NCI-H446 (cell line): ENCODE measurements at places on chromosomes 7 and 10.
A peak's percentile ranks its signal among the peaks of the same experiment; 100 is the strongest.

- no peak for DNase-seq
These were observed 24.8 kb upstream of the ZNF800 start for GRCh38 chr7:127417346-127417745.

DNA sequence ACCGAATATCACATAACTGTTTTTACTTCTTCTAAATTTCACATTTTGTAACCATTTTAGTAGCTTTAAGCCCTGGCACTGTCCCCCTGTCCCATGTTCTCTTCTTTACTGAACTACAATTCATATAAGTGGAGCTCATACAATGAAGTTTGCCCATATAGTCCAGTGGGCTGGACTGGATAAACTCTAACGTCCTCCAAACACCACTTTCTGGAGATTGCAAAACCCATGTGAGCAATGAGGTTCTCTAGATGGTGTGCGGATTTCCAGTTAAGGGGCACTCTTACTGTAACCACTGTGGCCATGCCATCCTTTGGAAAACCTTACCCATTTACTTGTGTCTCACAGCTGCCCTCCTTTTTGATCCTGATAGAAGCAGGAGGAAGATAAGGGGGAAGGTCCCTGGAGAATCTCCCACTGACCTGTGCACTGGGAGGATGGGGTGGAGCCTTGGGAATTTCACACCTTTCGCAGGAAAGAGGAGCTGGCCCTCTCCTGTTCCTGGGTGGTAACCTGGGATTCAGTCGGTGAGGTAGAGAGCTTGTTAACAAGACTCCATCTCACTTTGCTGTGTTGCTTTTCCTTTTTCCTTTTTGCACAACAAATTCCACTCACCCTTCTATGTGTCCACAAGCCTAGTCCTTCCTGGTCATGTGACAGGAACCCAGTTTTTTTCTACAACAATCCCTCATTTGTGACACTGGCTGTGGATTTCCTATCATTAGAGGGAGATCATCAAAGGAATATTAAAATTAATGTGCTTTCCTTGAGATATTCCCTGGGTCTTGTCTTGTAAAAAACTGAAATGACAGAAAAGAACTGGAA, 120.7 kb downstream of the ARID5B start:
- no peak for DNase-seq

DNA sequence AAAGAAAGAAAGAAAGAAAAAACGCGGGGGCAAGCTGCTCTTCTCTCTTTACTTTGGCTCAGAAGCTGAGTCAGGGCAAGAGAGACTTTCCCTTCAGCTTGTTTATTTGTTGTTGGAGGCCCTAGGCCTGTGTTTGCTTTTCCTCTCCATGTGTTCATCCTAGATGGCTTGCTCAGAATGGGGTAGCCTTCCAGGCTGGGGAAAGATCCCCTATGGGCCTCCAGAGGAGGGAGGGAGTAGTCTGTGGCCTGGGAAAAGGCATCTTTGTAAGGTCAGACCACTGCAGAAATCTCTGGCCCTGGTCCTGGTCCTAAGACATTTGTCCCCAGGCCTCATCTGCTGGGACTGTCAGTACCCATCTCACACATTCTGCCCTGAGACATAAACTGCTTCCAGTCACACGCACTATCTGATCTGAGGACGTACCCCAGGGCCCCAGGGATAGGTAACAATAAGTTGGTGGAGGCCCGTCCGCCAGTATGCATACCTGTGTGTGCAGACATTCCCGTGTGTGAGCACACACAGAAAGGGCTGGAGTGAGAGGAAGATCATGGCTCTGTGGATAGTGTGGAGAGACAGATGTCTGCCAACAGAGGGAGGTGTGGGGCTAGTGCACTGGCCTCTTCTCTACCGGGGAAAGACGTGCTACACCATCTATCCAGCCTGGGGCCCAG, 4.9 kb upstream of the SCD start:
- DNase-seq = peak; percentile 37

GRCh38 chr7:100543586-100543985, 4.6 kb downstream of the AGFG2 start:
- DNase-seq = no peak

GRCh38 chr10:22852712-22853353, 75.0 kb upstream of the ARMC3 start:
- DNase-seq = no peak

DNA sequence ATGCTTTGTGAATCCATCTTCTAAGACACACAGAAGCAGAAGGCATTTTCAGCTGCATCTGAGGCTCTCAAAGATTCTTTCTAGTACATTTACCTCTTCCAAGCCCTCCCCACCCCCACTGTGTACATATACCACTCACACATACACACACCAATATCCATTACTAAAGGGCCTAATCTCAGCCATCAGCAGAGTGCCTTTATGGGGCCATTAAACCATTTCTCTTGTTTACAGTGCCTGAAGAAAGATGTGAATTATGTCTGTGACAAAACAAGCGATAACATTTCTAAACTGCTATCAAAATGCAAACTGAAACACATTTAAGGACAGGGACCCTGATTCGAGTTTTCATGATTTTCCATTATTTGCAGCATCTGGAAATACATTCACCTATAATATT, 40.0 kb downstream of the ETV1 start:
- DNase-seq = no peak

DNA sequence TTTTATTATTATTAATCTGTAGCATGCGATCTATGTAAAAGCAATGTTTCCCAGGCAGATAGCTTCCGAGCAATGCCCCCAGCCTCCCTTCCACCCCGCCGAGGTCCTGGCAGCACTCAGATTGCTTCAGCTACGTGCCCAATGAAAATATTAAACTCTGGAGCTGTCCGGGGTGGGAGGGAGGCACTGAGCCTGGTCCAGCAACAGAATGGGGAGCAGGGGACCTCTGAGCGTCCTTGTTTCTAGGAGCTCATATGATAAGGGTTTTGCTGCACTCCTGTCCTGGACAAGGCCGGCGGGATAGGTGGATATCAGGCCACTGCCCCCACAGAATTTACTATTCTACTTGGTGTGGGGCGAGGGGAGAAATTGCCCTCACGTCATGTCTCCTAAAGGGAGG, 44.5 kb upstream of the CDK1 start:
- DNase-seq = no peak

DNA sequence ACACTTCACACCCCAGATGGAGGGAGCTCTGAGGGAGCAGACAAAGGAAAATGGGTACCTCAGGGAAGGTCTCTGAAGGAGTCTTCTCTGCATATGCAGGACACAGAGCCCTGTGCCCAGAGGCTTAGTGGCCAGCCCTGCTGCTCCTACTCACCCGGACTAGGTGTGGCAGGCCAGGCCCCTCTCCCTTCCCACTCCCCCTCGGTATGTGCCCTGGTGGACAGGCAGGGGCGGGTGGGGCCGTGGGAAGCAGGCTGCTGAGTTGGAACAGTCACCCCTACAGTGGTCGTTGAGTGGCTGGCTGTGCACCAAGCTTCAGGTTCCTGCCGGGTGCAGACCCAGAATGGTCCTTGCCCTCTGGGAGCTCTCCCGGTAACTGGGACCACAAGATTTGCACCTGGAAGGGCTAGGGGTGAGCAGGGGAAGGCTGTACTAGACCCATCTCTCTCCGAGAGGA, 68.6 kb downstream of the ZMIZ1 start:
- no peak for DNase-seq

DNA sequence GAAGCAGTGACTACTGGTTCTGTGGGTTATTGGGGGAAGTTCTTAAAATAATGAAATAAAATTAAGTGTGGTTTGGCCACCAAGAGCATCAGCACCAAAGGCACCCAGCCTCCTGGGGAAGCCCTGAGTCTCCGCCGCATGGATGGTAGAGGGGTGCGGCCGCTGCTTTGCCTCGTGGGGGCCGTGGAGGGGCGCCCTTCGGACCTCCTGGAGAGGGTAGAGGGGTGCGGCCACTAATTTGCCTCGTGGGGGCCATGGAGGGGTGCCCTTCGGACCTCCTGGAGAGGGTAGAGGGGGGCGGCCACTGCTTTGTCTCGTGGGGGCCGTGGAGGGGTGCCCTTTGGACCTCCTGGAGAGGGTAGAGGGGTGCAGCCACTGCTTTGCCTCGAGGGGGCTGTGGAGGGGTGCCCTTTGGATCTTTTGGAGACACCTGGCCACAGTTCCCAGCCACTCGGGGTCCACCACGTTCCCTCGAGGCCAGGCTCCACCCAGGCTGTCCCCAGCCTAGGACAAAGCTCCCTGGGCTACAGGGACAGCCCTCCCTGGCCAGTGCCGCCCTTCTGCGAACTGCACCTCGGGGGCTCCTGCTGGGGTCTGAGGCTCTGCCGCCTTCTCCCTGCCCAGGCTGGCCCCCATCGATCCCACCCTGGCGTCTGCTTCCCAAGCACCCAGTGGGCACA, 535.1 kb downstream of the PTPRN2 start:
- DNase-seq = no peak

DNA sequence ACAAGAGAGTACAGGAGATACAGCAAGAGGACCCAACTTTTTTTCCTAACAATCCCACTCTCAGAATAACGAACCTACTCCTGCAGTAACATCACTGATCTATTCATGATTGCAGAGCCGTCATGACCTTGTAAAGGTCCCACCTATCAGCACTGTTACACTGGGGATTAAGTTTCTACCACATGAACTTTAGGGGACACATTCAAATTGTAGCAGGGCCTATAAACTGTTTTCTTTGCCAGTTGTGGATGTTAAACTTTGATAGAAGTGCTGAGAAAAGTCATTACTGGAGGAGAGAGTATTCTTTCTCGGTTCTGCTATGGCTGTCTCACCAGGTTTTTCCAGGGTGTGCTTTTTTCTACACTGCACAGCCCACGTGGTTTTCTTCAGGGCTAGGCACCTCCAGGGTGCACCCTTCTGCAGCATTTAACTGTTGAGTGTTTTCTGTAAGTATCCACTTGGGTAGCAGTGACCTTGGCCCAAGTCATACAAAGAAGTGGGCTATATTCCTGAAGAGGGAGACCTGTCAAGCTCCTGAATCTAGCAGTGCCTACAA, 131.6 kb upstream of the AHR start:
- DNase-seq = no peak

DNA sequence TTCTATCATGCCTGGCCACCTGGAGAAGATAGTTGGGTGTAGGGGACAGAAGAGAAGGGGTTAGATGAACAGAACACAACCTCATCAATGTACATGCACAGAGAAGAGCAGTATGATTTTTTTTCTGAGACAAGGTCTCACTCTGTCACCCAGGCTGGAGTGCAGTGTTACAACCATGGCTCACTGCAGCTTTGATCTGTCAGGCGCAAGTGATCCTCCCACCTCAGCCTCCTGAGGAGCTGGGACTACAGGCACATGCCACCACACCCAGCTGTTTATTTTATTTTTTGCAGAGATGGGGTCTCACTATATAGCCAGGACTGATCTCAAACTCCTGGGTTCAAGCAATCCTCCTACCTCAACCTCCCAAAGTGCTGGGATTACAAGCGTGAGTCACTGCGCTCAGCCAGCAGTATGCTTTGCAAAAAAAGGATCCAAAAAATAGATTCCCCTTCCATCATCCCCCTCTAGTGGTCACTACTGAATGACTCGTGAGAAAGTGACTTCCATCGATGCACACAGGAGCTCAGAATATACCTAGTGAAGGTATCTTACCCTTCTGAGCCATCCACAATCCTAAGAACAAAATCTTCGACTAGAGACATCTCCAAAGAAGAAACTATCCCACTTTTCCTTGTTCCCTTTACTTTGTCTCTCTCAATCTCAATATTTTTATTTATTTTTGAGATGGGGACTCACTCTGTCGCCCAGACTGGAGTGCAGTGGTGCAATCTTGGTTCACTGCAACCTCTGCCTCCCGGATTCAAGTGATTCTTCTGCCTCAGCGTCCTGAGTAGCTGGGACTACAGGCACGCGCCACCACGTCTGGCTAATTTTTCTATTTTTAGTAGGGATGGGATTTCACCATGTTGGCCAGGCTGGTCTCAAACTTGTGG, 21.0 kb downstream of the ZCWPW1 start:
- peak; percentile 57 for DNase-seq

DNA sequence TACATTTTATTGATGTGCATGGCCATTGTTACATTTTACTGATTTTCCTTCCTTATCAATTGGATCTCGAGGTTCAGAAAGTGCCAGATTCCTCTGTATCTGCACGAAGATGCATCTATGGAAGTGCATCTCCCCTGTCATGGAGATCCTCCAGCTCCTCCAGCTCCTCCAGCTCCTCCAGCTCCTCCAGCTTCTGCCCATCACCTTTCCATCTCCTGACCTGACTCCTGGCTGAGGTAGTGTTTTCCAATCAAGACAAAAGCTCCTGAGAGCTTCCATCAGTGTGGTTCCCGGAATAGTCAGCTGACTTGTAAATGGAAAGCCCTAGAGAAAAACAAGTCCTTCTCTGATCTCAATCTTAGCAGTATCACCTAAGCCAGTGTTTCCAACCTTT, 90.8 kb upstream of the KLF6 start:
- DNase-seq = no peak

DNA sequence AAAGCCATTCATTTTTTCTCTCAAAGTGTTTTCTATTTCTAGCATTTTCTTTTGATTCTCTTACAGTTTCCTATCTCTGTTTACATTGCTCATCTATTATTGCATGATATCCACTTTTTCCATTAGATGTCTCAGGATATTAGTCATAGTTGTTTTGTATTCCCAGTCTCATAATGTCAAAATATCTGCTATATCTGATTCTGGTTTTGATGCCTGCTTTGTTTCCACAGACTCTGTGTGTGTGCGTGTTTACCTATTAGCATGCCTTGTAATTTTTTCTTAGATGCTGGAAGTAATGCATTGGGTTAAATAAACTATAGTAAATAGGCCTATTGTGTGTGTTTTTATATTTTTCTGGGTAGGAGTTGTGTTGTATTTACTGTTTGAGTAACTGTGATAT, 1126.3 kb downstream of the SORCS1 start:
- no peak for DNase-seq

- DNase-seq = peak; percentile 66
These were observed at the start of gene PLPP4 for GRCh38 chr10:120456626-120457430. Gene PLPP4 (plus strand): TSS chr10:120457227. CDS start chr10:120457306, 79 bp downstream.

- DNase-seq = no peak
These were observed 1.2 kb downstream of the MLXIPL start for GRCh38 chr7:73622909-73623797.

GRCh38 chr7:130010689-130011412, 40.3 kb downstream of the ZC3HC1 start:
- DNase-seq = peak; percentile 50

- no peak for DNase-seq
These were observed 198.5 kb upstream of the TMEM196 start for GRCh38 chr7:19971956-19972355.

DNA sequence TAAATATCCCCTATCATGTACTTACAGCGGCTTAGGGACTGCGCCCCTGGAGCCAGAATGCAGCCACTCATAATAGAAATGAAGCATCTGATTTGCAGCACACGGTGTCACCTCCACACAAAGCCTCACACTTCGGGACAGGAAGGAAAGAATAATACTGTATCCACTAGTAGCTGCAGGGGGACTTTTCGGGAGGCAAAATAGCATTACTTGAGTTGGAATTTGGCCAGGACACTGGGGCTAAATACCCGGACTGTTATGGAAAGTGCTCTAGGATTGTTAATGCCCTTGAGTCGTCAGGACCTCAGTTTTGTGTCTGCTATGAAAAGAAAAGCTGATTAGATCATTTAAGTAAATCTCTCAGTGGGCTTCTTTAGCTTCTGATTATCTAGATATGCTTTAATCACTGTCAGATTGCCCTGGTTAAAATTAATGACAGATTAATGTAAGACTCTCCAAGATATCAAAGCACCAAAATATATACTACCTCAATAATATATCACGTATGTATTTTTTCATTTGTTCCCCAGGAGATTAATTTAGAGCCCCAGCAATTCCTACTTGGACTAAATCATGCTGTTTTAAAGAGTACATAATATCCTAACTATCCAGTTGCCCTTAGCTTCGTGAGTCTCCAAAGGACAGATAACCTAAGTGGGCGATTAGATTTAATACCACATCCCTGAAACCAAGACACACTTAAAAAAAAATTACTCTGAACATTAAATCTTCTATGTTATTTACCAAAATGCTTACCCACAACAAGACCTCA, 173.0 kb upstream of the NEBL start:
- no peak for DNase-seq

GRCh38 chr10:8296090-8296733, 241.7 kb downstream of the GATA3 start:
- DNase-seq = no peak
